ENCODE measurements at places on chromosomes 12 and 14. TPM values are rescaled to one million over a fixed set of nuclear protein-coding genes. Genes with fewer than 3 reads are reported as not detected.
A peak's percentile ranks its signal among the peaks of the same experiment; 100 is the strongest.

- no peak for DNase-seq
Measured at GRCh38 chr12:129296671-129297070, 443.4 kb downstream of the GLT1D1 start.

DNA sequence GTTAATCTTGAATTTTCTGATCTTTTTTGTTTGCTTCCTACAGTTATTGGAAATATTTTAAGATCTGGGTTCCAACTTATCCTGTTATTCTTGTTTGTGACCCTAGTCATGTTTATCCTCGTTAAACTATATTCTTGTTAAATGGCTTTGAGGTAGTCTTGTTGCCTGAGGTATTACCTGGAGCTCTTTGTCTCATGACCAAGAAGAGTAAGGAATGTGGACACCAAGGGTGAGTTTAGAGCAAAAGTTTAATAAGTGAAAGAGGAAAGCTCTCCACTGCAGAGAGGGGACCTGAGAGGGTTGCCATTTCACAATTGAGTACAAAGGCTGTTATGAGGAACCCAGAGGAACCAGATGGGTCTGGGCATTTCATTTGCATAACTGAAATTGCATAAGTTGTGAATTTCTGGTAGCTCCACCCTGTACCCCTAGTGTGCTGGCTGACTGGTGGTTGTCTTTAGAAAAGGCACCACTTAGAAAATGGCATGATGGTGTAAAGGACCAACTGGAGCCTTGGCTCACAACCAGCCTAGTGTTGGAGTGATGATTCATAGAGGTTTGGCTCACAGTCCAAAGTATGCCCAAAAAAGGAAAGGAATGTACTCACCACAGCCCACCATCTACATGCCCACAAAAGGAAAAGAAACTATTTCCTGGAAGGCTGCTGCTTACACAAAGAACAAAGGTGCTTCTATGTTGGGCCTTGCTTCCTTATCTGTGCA is 36.7 kb upstream of the RESF1 start:
- DNase-seq, result no peak

GRCh38 chr14:62084020-62084419 is 321.8 kb downstream of the SNAPC1 start:
- DNase-seq, result no peak

- no peak for DNase-seq
Measured at GRCh38 chr12:91810531-91811451, 334.9 kb downstream of the BTG1 start.

GRCh38 chr14:84965279-84965678 is 564.7 kb upstream of the FLRT2 start:
- no peak for DNase-seq

DNA sequence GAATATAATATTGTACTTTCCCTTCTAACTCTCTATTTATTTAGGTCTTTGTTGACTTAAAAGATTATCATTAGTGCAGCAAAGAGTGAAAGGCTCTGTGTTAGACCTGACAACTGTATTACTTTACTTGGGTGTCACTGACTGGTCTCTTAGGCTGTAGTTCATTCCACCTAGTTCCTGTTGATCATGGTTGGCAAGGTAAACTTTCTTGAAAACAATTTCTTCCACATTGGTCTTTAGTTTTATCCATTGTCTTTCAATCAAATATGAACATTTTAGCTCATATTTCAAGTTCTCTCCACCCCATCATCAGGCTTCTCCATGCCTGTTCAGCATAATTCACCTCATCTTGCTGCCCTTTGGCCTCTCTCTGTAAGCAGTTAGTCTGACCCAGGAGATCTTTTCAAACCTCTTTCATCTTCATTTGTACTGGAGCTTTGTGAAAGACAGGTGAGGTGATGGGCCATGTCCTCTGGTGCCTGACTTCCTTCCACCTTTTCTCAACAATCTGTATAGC is 32.1 kb upstream of the PPM1H start:
- no peak for DNase-seq

GRCh38 chr14:54200726-54201125 is 196.1 kb upstream of the CDKN3 start:
- peak; percentile 56 for DNase-seq

GRCh38 chr12:45425426-45425825 is 209.5 kb downstream of the ANO6 start:
- no peak for DNase-seq

- no peak for DNase-seq
Measured at GRCh38 chr12:121145221-121145620, 12.5 kb downstream of the P2RX7 start.

DNA sequence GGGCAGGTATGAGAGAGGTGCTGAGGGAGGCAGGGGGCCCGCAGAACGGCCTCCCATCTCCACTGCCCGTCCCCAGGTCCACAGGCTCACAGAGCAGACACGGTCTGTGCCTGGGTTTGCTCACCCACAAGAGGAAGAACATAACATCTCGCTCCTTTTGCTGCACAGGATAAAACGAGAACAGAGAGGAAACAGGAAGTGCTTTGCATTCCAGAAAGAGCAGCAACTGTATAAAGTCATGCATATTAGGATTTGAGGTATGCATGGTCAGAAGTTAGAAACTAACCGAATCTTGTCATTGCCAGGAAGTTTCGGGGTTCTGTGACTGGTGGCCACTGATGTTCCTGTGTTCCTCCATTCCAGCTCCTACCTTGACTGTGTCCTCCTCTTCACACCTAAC is 25.0 kb downstream of the NTF3 start:
- peak; percentile 39 for DNase-seq

DNA sequence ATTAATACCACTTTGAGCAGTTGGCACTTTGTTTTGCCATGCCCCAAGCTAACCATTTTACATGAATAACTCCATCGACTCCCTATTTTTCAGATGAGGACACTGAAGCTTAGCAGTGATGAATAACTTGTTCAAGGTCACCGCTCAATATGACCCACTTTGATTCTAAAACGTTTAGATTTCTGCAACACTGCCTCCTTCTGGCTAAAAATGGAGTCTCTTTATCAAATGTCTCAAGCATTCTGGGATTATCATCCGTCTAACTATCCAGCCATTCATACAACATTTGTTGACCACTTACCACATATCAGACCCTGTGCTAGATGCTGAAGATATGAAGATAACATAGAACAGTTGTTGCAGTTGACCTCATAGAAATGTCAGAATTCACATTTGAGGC is 298.0 kb downstream of the PPFIA2 start:
- no peak for DNase-seq

DNA sequence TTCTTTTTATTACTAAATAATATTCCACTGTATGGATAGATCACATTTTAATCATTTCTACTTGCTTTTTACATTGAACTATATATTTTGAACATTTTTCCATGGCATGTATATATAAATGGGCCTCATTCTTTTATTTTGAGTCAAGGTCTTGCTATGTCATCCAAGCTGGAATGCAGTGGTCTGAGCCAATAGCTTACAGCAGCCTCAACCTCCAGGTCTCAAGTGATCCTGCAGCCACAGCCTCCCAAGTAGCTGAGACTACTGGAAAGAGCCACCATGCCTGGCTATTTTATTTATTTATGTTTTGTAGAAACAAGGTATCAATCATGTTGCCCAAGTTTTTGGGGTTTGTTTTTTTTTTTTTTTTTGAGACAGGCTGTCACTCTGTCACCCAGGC is 7.6 kb downstream of the FCF1 start:
- DNase-seq, result peak; percentile 17

- DNase-seq, result no peak
Measured at GRCh38 chr12:121299662-121300061, 3.2 kb upstream of the CAMKK2 start.

GRCh38 chr12:53695152-53696145 is 19.6 kb upstream of the ATP5MC2 start:
- no peak for DNase-seq

GRCh38 chr12:104547235-104547634 is 90.5 kb downstream of the CHST11 start:
- DNase-seq, result no peak

GRCh38 chr12:59494617-59495016 is 101.2 kb upstream of the SLC16A7 start:
- DNase-seq, result no peak

DNA sequence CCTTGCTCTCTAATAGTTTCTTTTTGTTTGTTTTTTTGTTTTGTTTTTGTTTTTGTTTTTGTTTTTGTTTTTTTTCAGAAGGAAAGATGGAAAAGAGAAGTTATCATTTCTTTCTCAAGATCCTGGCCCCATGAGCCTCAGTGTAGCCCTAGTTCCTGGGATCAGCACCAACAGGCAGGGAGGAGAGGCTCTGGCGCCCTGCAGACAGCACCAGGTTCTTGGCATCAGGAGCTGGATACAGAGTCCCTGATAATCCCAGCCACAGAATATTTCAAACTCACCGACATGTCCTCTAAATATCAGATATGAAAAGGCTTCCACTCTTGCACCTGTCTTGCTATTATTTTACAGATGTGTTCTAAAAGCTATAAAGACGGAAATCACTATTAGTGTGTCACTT is 52.7 kb downstream of the FOXN3 start:
- no peak for DNase-seq

The TMEM229B gene
- 0.34 TPM for polyA plus RNA-seq

The KRT72 gene
- not detected for polyA plus RNA-seq

The SPATS2 gene
- 34.5 TPM for polyA plus RNA-seq

The CYP27B1 gene
- polyA plus RNA-seq, result 1.0 TPM

The HOTAIR gene
- polyA plus RNA-seq, result 0.84 TPM

The SLC2A14 gene
- polyA plus RNA-seq, result 1.1 TPM

The AMN gene
- polyA plus RNA-seq, result 0.68 TPM

The BLOC1S1 gene
- polyA plus RNA-seq, result 114 TPM

The CLEC7A gene
- polyA plus RNA-seq, result 1.5 TPM
